CD4-positive, alpha-beta T cell treated with Interleukin-6 for 4 hours (primary cell): ENCODE measurements at places on chromosomes 4 and X.

DNA sequence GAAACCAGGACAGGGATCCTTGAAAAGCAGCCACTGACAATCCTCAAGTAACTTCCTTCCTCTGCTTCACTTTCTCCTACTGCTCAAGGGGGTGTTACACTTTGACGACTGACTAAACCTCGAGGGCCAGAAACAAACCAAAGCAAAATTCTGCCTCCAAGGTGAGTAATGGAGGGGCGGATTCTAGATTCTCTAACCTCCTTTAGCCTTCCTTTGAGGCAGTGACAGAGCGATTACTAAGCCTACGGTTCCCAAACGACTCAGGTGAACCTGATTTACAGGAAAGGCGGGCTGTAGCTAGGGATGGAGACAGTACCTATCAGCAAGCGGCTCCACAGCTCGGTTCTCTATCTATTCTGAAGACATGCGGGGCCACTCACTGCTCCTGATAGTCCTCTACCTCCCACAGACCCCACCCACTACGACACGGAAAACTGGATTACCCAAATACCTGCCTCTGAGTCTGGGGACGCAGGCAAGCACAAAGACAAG lies 487 bp downstream of the TBCK start:
- DNase-seq = peak; percentile 40

- DNase-seq = no peak
These were observed 16.0 kb upstream of the UGT8 start for GRCh38 chr4:114582621-114583020.

DNA sequence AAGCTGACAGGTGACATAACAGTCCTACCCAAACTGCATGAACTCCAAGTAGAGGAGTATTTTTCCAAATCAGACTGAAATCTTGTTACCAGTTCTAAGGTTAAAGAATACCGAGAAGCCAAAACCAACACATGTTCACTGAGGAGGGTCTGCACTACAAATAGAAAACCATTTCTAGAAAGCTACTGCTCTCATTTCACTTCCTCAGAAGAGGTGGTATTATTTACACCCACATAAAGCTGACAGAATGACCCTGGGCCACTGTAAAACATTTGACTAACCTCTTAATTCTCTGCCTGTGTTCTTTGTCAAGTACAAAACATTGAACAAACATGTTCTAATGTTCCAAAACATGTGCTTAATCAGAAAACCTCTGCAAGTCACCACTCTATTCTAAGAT lies 95.8 kb downstream of the IQCM start:
- no peak for DNase-seq

GRCh38 chr4:98374643-98375042 lies 113.5 kb downstream of the RAP1GDS1 start:
- no peak for DNase-seq

DNA sequence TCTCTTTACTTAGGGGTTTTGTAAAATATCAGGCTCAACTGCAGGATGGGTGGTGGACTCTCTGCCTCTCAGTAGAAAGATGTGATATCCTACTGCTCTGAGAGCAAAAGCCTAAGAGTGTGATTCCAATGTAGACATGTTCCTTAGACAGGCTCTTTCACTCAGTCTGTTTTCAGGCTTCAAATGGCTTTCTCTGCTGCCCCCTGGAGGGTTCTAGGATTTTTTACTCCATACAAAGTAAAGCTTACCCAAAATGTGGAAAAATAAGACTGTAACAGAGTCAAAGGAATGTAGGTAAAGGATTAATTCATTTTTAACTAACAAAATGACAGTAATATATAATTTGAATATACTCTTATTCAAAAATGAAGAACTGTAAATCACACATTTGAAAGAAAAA lies 32.1 kb downstream of the ZGRF1 start:
- DNase-seq = peak; percentile 53

- DNase-seq = no peak
These were observed 3.7 kb downstream of the ADD1 start for GRCh38 chr4:2847302-2847871.

- DNase-seq = no peak
These were observed 18.1 kb downstream of the NELFA start for GRCh38 chr4:1990676-1991075.

DNA sequence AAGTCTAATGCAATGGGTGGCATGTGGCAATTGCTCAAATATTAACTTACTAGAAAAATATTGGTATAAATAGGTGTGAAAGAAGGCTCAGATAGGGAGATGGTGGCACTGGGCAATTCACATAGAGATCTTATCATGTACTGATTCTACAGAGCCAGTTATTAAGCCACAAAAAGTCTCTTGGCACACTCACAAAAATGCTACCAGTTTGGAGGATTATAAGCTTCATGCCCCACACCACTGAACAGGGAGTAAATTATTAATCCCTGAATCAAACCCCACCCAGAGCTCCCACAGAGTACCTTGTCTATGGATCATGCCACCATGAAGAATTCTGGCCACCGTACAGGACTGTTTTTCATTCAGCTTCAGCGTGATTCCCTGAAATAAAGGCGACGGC lies 13.8 kb downstream of the MPP1 start:
- DNase-seq = no peak

DNA sequence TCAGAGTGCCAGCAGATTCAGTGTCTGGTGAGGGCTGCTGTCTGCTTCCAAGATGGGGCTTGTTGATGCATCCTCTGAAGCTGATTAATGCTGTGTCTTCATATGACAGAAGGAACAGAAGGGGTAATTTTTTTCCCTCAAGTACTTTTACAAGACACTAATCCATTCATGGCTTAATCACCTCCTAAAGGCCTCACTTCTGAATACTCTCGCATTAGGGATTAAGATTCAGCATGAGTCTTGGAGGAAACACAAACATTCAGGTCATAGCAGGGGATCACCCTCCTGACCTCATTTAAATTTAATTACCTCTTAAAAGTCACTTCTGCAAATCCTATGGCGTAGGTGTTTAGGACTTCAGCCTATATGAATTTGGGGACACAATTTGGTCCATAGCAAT lies 1145.5 kb upstream of the PCDH10 start:
- no peak for DNase-seq

DNA sequence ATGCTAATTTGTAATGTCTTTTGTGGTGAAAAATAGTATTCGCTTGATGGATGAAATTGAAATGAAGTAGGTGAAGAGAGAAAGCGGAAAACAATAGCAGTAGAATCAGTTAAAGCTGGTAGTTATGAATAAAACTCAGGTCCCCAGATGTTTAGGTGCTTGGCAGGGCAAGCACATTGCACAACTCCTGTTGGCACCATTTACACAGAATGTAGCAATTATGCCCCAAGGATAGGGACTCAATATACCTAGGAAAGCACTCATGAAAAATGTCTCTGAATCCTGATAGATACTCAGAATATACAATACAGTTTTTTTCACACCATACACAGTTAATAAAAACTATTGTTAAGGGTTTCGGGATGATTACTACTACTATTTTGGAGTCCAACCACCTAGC lies 26.5 kb upstream of the GRIA3 start:
- no peak for DNase-seq

DNA sequence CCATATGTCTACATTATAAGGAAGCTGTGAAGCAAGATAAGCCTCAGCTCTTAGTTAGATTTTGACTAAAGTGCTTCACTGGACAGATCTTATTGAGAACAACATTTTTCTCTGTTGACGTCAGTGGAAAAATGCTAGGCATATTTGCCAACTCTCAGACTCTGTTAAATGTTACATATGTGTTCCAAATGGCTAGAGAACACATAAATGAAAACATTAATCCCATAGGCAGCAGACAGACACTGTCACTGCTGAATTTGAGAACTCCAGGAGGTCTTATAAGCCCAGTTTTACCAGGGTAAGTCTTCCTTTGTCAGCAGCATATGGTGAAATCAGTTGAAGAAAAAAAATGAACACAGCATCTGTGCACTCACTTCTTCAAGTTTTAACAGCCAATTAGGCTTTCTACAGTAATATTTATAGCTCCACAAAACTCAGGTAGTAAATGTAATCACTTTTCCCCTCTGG lies 186.9 kb downstream of the CAMK2D start:
- no peak for DNase-seq

DNA sequence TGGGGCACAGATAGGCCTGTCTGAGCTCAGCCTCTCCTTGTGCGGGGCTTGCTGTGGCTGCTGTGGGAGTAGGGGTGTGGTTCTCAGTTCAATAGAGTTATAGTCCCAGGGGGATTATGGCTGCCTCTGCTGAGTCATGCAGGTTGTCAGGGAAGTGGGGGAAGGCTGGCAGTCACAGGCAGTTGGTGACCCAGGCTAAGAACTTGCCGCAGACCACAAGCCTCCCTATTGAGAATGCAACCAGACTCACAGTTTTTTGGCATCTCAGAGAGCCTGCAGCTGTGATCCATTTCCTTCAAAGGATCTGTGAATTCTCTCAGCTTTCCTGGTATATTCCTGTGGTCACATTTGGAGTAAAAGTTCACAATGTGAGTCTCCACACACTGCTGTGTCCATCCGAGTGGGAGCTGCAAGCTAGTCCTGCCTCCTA lies 364.9 kb downstream of the ZNF674 start:
- no peak for DNase-seq

DNA sequence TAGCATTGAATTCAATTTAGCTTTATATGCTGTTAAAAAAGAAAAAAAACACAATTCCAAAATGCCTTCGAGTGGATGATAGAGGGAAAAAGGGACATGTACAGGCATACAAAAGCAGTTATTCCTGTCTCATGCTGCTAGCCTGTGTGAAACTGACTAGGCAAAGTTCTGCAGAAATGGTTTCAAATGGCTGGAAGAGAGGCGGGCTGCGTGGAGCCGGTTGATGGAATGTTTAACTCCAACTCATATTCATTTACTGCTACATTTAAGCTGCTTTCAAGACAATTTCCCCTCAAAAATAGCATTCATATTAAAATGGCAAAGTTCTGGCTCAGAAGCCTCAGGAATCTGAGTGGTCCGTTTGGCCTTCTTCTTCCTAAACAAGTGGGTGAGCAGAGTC lies 143.8 kb upstream of the PPARGC1A start:
- DNase-seq = no peak

DNA sequence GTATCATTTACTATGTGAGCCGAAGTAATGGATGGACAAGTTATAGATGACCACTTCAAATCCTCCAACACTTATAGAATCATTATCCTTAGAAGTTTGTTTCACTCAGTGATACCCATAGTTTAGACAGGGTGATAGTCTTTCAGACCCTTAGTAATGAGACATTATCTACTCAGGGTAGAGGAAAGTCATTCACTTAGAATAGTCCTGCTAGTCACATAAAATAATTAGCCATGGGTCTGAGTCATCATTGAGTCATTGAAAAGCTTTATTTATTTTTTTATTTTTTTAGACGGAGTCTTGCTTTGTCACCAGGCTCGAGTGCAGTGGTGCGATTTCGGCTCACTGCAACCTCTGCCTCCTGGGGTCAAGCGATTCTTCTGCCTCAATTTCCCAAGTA lies 321.7 kb upstream of the FSTL5 start:
- no peak for DNase-seq

DNA sequence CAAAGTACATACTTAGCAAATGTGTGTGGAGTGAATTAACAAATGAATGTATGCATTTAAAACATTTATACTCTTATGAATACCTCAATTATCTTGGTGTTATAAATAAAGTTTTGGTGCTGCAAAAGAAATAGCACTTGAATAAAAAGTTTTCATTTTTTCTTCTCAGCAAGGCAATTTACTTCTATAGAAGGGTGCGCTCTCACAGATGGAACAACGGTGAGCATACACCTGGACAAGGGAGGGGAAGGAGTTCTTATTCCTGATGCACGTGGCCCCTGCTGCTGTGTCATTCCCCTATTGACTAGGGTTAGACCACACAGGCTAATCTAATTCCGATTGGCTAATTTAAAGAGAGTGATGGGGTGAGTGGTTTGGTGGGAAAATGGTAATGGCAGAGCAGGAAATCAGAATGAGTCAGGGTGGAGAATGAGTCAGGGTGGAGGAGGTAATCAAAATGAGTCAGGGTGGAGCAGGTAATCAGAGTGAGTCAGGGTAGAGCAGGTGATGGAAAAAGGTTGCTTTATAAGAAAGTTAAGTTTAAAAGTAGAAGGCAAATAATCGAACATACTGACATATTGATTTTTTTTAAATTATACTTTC lies 28.2 kb upstream of the PGK1 start:
- DNase-seq = no peak

DNA sequence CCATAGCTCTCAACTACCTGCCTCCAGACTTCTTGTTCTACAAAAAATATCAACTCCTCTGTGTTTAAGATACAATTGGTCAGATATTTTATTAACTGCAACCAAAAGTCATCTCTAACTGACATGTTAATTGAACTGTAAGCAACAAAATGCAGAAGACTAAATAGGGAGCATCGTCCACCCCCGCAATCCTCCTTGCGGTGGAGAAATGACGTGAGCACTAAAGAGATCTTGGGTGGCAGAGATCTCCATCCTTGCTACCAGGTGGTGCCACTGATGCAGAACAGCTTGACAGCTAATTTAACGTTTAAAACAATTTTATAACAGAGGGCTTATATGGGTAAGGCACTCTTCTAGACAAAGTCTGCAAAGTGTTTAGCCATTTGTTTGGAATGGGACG lies 164.4 kb upstream of the FTHL17 start:
- DNase-seq = no peak

DNA sequence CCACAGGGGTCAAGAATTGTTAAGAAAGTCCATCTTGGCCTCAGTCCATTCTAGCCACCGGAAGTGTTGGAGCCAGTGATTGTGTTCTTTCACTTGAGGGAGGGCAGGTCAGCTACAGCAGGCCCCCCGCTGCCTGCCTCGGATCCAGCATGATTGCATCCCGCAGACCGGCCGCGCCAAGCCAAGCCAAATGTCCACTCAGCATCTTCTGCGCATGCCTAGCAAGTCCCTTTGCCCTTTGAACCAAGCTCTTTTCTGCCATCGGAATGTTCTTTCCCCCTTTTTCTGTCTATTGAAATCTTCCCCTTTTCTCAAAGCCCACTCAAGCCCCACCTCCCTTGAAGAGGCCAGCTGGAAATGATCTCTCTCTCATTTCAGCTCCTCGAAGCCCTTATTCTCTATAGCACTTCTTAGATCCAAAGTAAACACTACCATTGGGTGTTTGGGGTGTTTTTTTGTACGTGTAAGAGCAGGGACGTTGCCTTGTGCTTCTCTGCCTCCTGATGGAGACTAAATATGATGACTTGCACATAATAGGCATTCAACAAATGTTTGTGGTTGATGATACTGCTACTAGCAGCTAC lies 147.8 kb upstream of the BCOR start:
- DNase-seq = no peak

DNA sequence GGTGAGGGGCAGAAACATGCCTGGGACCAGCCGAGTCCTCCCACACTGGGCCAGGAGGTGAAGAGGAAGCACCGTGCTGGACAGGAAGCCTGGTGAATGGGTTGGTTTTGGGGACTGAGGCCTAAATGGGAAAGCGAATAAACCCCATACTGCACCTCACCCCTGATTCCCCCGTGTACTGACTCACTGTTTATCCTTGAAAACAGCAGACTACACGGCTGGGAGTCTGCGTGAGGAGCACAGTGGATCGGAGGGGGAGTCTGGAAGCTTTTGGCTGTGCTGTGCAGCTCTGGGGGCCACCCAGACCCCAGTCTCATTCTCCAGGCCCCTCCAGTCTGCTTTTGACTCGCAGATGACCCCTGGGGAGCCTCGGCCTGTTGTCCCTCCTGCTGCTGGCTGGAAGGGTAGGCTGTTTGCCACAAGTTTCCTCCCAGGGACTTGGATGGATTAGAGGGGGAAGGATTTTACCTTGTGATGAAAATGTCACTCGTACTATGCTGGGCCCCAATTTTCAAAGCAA lies 90.0 kb downstream of the PSAPL1 start:
- no peak for DNase-seq

- no peak for DNase-seq
These were observed 595.4 kb upstream of the AGA start for GRCh38 chr4:178037459-178038214.

- DNase-seq = no peak
These were observed 3.6 kb upstream of the GATA1 start for GRCh38 chrX:48782795-48783194.

- no peak for DNase-seq
These were observed 270.3 kb downstream of the DTHD1 start for GRCh38 chr4:36551697-36552214.
